IMR-90 (cell line): ENCODE measurements at places on chromosomes 13 and 19. TPM values are rescaled to one million over a fixed set of nuclear protein-coding genes. Genes with fewer than 3 reads are reported as not detected.

TLE2 gene
- under 0.01 and 0.28 TPM in 2 replicates for total RNA-seq

SOX1 gene
- not detected in 2 replicates for total RNA-seq

ADGRE1 gene
- total RNA-seq, result not detected in 2 replicates

ADPRHL1 gene
- total RNA-seq, result 0.28 and 0.36 TPM in 2 replicates

ZNF584 gene
- total RNA-seq, result 12.8 and 15.4 TPM in 2 replicates

- DNase-seq, result no peak
These were observed 336.9 kb upstream of the HTR2A start for GRCh38 chr13:47233734-47234133.

- no peak for DNase-seq
These were observed 151.4 kb downstream of the PDS5B start for GRCh38 chr13:32737679-32738078.

DNA sequence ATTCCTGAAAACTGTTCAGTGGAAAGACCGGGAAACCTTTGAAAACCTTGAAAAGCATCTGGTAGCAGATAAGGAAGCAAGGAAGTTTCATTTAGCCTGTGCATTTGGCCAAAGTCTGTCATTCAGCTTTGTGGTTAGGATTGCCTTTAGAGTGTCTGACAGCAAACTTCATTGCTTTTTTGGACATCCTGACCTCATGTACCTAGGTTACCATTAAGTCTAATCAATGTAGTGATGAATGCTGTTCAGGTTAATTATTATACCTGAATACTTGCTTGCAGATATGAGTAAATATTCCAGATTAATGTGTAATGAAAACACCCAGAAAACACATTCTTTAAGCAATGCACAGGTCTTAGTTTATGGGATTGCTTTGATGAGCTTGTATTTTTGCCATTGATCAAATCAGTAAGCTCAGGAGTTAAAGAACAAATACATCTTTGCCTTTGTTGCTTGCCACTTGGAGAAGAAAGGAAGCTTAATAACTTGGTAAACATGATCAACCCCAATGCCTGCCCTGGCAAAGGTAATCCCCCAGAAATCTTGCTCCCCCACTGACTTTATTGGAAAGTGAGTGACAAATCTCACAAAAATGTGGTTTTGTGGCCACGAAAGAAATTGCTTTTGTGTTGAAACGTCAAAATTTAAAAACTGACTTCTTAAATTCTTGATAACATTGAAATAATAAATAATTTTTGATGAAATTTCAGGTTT is 87.4 kb downstream of the SLC15A1 start:
- no peak for DNase-seq

- DNase-seq, result peak; percentile 26
These were observed 88.0 kb downstream of the TBC1D4 start for GRCh38 chr13:75393839-75394520.

- no peak for DNase-seq
These were observed 7.2 kb downstream of the DOT1L start for GRCh38 chr19:2170987-2171348.

DNA sequence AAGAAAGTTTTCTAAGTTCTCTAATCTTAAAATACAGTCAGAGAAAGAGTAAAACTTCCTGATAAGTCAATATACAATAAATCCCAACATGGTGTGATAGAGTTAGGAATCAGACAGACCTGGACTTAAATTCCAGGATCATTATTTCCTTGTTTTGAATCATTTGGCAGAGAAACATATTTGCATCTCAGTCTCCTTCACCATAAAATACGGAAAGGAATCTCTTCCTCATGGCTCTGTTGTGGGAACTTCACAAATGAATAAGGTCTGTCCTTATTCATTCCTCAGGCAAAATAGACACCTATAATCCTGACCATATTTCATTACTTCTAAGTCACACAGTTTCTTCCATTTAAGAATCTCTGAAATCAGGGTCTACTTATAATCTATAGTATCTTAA is 19.3 kb upstream of the SERP2 start:
- DNase-seq, result no peak

DNA sequence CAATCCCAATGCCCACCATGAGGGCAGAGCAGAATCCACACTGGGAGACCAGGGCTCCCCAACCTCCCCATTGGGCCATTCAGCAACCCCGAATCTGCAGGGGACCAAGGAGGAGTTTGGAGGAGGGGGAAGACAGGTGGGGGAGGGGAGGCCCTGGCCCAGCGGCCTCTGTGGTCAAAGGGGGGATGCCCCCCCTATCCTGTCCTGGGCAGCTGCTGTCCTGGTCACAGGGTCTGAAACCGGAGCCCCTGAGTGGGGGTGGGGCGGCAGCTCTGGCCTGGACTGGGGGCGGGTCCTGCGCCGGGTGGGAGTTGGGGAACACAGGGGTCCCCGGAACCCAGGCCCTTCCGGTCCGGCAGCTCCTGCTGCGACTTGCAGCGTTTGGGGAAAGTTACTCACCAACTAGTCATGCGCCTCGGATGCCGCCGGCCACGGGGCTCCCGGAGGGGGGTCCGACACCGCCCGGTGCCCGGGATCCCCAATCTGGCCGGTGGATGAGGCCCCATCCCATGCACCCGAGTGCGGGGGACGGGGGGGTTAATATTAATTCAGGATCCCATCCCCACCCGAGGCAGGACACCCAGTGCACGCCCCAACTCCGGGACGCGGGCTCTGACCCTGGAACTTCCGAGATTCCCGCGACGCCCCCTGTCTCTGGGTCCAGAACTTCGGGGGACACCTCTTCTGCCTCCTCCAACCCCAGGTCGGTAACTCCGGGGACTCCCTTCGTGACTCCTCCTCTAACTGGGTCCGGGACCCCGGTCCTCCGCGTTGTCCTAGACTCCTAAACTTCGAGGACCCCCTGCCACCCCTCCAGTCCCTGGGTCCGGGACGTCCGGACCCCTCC is 872 bp downstream of the HOMER3 start:
- DNase-seq, result peak; percentile 46

GRCh38 chr13:105338773-105339172 is 1196.7 kb downstream of the EFNB2 start:
- DNase-seq, result no peak

DNA sequence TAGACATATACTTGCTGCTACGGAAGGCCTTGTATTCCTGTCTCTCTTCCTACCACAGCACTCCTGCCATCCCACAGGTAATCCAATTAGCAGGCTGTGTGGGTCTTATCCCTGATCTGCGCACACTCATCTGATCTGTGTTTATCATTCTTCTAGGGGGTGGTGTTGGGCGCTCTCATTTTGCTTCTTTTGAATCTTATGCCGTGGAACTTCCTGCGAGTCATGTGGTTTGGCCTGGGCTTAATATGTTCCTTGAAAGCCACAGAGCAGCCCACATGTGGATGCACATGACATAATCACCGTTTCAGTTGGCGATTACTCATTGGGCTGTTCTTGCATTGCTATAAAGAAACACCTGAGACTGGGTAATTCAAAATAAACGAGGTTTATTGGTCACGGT is 7.5 kb downstream of the RASA3 start:
- peak; percentile 95 for DNase-seq

DNA sequence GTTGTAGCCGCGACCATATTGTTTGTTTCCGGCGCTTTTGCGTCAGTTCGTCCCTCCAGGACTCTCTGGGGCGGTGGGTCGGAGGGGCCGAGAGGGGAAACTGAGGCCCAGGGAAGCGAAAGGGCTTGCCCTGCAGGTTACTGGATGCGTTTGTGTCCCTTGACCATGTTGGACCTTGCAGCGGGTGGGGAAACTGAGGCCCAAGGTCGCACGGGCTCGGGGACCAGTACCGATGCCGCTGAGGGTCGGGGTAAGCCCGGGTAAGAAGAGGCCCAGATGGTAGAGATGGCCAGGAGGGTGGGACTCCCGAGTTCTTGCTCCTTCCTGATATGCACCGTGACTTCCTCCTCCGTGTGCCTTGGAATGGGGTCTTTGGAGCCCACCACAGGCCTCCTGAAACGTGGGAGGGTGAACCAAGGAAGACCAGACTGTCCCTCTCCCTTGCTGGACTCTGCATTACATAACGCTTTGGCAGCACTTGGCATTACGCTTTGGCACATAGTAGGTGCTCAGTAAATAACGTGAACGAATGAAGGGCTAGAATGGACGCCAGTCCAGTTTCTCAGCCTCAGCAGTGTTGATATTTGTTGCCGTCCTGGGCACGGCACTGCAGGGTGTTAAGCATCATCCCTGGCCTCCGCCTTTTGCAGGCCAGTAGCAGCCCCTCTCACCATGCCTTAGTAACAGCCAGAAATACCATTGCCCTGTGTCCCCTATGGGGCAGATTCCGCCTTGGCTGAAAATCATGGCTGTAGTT is 743 bp downstream of the CHAF1A start:
- no peak for DNase-seq

- no peak for DNase-seq
These were observed 40.8 kb upstream of the CEACAM21 start for GRCh38 chr19:41535029-41535622.

- DNase-seq, result peak; percentile 12
These were observed 384 bp downstream of the TRAPPC2B start for GRCh38 chr19:57363688-57364181.

DNA sequence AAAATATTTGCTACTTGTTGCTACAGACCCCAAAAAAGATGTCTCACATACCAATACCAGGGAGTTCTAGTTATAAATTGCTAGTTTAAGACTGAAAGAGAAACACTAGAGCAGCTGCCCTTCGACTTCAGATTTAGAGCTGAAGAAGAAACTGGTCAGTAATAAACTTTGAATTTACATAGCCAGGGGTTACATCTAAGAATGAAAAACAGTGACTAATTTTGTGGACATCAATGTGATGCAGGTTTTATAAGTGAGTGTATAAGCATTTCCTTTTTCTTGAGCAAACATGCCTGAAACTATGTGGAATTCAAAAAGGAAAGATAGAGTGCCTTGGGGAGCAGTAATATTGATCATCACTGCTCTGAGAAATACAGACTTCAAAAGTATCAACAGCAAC is 724.9 kb upstream of the MIR17HG start:
- no peak for DNase-seq

DNA sequence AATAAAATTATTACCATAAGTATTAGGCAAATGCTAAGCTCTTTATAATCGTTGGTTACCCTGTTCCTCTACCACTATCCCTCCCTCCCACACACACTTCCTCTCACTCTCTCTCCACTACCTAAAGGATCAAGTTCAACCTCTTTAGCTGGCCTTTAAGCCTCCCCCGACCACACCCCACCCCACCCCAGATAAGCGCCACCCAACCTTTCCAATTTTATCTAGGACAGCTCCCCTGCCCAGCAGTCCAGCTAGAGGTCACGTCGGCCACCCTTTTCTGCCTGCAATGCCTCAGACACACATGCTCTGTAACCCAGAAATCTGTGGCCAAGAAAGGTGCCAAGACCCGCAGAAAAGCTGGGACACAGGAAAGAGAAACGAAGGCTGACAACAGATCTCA is 1.1 kb downstream of the LYPD4 start:
- DNase-seq, result no peak
